ENCODE measurements at places on chromosomes 3 and 15.

DNA sequence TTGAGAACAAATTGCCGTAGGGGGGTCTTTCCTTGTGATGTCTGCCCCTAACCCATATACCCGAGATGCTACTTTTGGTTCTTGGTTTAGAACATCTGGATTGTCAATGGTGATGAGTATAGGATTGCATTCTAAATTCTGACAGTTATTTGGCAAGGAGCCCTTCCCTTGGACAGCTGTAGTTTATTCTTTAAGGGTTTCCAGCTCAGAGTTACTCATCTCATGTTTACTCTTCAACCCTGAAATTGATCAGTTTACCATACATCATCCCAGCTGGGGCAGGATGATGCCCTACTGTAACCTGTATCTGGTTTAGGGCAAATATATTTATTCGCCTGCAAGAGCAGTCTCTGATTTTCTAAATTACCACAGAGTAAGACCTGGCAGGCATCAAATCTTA is 85.7 kb upstream of the XCR1 start:
- no peak for DNase-seq

GRCh38 chr3:134655706-134656105 is 4.9 kb upstream of the KY start:
- no peak for DNase-seq

GRCh38 chr3:14278799-14279625 is 100.4 kb downstream of the LSM3 start:
- no peak for DNase-seq

DNA sequence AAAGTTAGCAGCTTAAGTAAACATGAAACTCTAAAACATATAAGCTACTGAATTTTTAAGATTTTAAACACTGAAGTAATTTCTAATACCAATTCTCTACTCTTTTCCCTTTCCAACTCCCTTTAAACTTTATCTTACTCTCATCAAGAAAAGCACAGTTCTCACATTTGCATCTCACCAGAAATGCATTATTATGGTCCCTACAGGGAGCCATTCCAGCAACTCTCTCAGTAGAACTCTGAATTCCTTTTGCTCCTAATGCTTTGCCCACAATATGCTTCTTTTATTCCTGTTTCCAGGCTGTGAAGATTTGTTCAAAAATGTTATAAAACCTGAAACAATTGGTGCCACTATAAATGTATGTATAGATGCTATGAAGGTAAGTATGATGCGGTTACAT is 83.4 kb downstream of the TFDP2 start:
- DNase-seq = no peak

GRCh38 chr3:183027276-183027675 is 46.9 kb upstream of the DCUN1D1 start:
- DNase-seq = no peak

- peak; percentile 76 for DNase-seq
Measured at GRCh38 chr15:65101411-65101890, 13.5 kb downstream of the UBAP1L start.

GRCh38 chr15:60000113-60000823 is 3.8 kb upstream of the FOXB1 start:
- peak; percentile 48 for DNase-seq

DNA sequence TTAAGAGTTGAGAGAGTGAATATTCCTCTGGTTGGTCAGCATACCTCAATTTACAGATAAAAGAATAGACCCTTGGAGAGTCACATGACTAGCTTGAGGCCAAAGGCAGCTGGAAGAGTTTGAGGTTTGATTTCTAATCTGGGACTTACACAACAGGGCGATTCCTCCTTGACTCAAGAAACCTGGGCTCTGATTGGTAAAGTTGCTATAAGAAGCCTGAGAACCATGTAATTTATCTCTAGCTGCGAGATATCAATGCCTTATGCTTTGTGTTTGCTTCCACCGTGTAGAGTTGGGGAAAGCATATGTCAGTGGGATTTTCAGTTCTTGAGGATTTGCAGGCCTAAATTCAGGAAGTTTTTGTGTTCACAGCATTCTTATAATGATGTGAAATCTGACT is 206.0 kb downstream of the KLHL25 start:
- DNase-seq = no peak

DNA sequence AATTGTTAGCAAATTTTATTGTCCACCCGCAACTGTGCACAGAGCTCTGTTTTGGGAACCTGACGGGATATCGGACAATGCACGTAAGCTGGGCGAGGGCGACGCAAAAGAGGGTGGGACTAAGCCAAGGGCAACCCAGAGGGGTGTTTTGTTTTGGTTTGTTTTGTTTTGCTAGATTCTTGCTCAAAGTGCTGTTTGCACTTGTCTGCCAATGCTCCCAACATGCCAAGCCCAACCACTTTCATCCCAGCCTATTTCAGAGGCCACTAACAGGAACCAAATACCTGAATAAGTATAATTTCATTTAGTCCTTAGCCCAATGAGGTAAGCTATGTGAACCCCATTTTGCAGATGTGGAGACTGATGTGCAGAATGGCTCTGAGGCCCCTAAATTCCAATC is 9.7 kb upstream of the CMTM7 start:
- DNase-seq = no peak

DNA sequence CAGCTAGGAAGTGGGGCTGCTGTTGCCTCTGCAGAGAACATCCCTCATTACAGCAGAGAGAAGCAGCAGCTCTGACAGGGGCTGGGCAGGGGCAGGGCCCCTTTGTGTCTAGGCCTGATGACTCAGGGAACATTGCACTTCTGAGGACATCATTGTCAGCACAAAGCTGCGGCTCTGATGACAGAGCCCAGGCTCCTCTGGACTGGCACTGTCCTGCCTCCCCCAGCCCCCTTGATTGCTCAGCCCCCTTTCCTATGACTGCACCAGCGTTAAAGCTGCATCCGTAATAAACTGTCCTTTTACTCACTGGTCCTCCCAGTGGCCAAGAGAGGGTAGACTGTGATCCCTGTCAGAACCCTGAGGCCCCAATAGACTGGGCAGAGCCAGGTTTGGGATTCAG is 18.3 kb downstream of the TRH start:
- no peak for DNase-seq

DNA sequence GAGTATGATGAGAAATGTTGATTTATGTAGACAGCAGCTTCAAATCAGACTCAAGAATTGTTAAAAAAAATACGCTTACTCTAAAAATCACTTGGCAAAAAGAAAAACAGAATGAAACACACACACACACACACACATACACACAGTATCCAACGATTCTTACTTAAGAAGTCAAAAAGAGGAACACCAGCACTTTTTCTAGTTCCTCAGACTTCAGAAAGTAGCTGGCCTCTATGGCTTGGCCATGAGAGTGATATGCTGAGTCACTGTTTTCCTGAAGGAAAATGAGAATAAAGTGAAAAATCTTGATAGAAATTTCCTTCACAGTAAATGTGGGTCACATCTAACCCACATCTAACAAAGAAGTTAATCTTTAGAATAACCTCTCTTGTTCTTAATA is 22.1 kb downstream of the CNTN3 start:
- DNase-seq = no peak

DNA sequence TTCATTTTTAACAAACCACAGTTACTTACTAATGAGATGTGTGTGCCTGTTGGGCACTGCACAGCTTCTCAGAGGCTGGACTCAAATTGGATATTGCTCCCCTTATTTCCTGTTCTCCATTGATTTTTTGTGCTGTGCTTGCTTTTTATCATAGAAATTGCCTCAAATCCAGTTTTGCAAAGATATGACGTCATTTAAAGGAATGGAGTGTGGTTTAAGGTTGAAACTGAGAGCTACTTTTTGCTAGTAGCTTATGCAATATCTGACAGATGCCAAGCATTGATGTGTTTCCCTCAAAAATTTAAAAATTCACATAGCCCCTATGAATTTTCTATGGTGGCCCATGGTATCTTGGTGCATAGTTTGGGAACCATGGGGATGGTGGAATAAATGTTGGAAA is 67.7 kb upstream of the ROPN1 start:
- no peak for DNase-seq

DNA sequence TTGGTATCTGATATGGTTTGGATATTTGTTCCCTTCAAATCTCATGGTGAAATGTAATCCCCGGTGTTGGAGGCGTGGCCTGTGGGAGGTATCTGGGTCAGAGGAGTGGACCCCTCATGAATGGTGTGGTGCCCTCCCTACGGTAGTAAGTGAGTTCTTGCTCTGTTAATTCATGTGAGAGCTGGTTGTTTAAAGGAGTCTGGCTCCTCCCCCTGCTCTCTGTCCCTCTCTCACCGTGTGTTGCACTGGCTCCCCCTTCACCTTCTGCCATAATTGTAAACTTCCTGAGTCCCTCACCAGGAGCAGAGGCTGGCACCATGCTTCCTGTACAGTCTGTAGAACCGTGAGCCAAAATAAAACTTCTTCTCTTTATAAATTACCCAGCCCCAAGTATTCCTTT is 246.9 kb upstream of the AGTR1 start:
- no peak for DNase-seq

DNA sequence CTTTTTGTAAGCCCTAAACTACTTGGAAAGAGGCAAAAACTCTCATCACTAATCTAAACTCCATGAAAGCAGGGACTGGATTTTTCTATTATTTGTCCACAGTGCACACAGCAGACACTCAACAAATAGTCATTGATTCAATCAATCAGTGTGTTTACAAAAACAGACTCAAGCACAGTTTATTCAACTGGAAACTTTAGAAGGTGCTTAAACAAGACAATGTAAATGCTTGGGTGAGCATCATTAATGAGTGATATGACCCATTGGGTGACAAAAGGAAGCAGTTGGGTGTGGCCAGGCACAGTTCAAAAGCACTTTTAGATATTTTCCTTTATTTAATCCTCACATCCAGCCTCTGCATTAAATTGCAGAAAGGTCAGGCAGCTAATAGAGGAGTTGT is 32.0 kb upstream of the PPP4R2 start:
- no peak for DNase-seq

GRCh38 chr3:134134698-134135415 is 105.1 kb upstream of the SLCO2A1 start:
- no peak for DNase-seq

GRCh38 chr3:61236556-61236955 is 14.7 kb downstream of the FHIT start:
- peak; percentile 16 for DNase-seq

DNA sequence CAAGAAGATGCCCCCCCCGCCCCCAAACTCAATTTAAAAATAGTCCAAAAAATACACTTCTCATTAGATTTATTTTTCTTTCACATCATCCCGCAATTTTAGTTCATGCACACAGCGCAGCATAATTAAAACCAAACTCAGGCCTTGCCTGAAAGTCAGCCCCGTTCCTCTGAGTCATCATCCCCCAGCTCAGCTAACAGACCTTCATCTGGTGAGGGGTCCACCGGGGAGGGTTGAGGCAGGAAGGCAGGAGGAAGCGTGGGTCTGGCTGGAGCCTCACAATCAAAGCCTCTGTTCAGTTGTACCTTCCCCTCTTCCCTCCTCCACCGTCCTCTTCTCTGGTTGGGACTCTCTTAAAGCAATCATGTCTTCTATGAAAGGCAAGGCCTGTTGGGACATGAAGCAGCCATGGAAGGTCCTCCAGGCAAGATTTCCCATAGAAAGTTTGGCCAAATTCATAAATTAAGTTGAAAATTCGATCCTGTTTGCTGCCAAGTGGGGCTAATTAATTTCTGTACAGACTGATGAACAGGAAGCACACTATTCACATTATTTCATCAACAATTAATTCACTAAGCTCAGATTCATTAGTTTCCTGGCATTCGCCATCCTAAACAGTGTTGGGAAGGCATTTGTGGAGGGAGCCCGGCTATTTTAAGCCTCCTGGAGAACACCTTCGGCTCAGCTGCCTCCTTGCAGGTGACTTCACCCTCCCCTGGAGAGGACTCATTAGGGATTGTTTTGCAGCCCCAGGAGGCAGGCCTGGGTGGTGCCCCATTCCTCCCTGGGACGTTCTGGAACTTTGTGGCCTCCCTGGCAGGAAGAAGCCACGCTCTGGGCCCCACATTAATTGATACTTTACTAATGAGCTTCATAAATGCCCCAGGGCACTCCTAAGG is 72.3 kb upstream of the BNC1 start:
- no peak for DNase-seq

DNA sequence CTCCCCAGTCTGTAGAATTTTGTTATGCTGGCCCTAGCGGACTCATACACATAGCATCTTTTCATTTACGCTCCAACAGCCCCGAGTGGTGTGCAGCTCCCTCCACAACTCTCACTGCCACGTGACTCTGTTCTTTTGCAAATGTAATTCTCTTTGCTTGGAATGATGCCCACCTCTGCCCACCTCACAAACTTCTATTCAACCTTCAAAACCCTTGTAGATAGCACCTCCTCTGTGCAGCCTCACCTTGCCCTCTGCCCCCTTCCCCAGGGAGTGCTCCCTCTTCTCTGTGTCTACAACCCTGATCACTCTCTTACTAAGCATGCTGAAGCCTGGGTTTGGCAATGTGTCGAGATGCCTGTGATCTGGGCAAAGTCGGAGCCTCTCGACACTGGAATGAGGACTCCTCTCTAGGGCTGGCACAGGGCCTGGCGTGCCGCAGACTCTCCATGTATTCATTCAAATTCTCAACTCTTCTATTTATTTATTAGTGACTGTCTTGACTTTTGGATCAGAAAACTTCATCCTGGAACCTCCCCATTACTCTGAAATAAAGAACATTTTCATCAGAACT is 73.5 kb downstream of the MGLL start:
- DNase-seq = no peak

DNA sequence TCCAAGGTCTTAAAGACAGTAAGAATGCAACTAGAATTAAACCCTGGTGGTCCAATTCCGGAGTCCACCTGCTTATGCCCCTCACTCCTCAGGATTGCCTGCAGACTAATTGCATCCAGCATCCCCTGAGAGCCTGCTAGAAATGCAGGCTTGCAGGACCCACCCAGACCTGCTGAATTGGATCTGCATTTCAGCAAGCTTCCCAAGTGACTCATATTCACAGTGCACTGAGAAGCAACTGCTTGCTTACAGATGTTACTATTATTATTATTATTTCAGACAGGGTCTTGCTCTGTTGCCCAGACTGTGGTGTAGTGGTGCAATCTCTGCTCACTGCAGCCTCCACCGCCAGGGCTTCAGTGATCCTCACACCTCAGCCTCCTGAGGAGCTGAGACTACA is 83.5 kb upstream of the VGLL4 start:
- DNase-seq = no peak

GRCh38 chr15:56244811-56245576 is 1.3 kb upstream of the RFX7 start:
- DNase-seq = peak; percentile 60

DNA sequence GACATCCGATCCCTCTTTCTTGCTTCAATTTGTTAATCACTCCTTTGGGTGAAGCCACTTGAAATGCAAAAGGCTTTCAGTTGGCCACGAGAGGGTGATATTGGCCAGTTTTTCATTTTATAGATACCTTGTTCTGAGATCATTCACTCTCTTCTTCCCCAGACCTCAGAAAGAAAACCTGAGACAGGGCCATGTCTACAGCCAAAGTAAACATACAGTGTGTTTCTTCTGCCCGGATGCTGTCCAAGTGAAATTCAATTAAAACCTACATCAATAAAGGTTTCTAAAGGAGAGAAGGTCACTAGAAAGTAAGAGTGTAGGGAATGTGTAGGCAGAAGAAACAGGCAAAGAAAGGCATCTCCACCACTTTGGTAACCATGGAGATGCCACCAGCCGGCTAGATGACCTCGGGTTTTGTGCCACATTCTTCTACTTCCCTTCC is 39.5 kb upstream of the FMN1 start:
- DNase-seq = no peak

Measured in activated T-cell treated with anti-CD3 and anti-CD28 coated beads, Interleukin-2, amount 50 U/mL, for 48 hours (primary cell).